ENCODE measurements at places on chromosomes 5 and 9.

- no peak for DNase-seq
Observed at GRCh38 chr5:154447089-154447725, 1.4 kb downstream of the SAP30L start.

DNA sequence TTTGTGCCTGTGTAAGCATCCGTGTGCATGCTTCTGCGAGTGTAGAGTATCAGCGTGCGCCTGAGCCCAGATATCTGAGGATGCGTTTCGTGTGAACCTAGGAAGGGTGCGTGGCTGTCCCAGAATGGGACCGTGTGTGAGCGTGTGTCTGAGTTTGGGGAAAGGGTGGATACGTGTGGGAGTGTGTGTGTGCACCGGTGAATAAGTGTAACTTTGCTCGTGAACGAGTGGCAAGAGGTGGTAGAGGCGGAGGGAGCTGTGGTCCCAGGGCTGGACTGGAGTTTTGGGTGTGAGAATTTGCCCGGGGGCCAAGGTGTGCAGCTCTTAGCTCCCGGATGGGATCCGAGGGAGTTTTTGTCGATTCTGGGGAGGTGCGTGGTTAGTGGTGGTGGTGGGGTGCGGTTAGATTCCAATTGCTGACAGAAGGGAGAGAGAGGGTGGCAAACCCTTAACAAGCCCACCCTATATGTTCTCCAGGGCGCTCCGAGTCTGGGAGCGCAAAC is 686 bp upstream of the COL27A1 start:
- DNase-seq: no peak

DNA sequence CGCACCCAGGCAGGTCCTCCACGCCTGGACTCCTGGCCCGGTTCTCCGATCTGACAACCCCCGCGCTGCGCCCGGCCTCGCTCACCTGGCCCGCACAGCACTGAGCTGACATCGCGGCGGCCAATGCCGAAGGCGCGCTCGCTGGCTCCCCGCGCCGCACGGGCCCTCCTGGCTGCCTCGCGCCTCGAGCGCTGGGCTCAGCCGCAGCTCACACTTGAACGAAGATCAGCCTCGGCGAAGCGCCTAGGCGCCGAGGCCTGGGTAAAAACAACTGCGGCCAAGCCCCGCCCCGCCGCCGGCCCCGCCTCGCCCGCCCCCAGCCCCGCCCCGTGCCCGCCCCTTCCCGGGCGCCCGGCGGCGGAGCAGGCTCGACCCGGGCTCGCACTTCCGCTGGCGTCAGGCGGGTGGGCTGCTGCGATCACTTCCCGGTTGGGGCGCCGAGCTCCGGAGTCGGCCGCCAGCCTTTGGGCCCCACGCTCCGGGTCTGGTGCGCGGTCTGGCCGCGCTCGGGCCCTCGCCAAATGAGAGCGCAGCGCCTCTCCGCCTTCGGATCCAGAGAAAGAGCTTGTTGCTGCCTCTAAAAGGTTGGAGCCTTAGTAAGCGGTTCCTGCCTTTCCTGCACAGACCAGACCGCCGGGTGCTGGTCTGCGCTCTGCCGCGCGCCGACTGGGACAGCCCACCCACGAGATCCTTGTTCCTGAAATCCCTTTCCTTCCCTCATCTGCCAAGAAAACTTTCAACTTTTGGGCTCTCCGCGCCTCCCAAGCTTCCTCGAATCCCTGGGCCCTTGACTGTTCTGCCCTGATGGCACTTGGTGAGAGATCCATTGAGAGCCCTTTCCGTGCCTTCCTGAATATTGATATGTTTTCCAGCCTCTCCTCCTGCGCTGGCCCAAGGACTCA is at the start of gene SERINC5:
TSS of gene SERINC5 (minus strand) at position 238 of the 902 bp plus-strand sequence. CDS start at position 112, 126 bp downstream.
- DNase-seq: peak; percentile 83

- DNase-seq: no peak
Observed at GRCh38 chr5:105581988-105582690, 2019.5 kb upstream of the NUDT12 start.

DNA sequence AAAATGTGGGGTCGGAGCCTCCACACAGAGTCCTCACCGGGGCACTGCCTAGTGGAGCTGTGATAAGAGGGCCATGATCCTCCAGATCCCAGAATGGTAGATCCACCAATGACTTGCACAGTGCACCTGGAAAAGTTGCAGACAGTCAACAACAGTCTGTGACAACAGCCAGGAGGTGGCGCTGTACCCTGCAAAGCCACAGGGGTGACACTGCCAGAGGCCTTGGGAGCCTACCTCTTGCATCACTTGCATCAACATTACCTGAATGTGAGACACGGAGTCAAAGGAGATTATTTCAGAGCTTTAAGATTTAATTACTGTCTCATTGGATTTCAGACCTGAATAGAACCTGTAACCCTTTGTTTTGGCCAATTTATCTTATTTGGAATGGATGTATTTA is 614.1 kb upstream of the CDH9 start:
- DNase-seq: no peak

DNA sequence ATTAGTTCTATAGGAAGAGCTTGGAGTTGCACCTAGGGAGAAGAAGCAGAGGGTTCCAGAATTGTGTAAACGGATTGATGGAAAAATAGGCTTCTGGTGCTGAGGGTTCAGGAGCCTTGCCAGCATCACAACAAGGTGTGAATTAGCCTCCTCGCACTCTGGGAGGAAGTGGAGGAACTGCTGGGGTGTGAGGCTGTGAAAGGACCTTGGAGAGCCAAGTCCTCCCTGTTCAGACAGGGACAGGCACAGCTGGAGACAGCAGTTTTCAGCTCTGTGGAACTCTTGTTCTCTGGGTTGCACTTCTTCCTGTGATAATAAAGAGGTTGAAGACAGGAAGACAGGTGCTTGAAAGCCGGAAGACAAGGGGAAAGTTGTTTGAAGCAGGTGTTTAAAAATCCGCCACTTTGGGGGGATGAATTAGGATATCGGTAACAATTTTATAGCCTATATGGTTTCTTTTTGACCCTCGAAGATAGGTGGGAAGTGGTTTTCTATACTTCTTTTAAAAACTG is 22.6 kb downstream of the DAPK1 start:
- DNase-seq: no peak

DNA sequence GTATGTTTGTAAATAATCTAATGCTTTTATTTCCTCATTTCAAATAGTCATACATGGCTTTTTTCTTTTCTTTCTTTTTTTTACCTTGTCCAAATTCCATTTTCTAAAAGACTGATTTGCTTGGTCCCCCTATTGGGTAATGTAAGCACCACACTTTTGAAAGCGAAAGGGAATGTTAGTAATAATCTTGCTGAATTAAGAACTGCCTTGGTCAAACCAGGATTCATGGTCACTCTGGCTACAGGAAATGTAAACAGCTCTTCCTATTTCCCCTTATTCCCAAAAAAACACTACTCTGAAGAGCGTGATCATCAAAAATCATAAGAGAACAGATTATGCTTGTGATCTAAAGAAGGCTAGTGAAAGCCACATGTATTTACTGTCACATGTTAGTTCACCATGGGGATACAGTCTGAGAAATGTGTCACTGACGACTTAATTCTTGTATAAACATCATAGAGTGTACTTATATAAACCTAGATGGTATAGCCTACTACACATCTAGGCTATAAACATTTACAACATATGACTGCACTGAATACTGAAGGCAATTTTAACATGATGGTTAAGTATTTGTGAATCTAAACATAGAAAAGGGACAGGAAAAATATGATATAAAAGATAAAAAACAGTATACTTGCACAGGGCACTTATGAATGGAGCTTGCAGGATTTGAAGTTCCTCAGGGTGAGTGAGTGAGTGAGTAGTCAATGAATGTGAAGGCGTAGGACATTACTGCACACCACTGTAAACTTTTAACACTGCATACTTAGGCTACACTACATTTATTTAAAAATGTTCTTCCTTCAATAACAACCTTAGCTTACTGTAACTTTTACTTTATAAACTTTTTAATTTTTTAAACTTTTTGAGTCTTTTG is 75.3 kb downstream of the HMGCR start:
- no peak for DNase-seq

- DNase-seq: no peak
Observed at GRCh38 chr9:127708952-127709587, 2.3 kb downstream of the CFAP157 start.

- DNase-seq: no peak
Observed at GRCh38 chr5:18079831-18080230, 445.6 kb downstream of the TAF11L14 start.

DNA sequence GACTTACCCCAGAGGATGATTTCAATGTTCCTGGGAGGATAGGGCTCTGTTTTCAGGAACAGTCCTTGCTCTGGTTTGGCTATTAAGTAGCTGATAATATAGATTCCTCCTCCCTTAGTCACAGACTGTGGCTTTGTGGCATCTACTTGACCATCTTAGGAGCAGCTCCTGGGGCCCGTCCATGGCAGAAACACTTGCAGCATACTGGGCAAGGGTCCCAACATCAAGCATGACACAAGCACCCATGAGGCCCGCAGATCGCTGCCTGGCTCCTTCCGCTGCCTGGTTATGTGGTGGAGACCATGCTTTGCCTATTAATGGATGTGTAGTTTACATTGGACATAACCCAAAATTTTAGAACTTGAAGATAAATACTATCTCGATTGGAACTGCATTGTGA is 170.1 kb downstream of the ICE1 start:
- no peak for DNase-seq

- DNase-seq: no peak
Observed at GRCh38 chr5:178739452-178740180, 9.2 kb upstream of the ZNF354A start.

- DNase-seq: no peak
Observed at GRCh38 chr5:159249158-159249557, 13.9 kb upstream of the UBLCP1 start.

DNA sequence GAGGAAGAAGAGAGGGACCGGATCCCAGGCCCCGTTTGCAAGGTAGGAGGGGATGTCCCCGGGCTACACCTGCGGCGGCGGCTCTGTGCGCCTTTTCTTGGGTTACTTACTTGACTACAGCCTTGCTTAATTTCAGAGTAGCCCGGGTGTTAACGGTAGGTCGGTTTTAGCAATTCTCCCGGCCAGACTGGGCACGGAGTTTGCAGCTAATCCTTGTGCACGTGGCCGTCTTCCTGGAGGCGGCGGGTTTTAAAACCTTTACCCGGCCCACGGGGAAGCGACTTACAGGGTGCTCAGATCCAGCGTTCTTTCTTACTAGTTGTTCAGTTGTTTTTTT is 313 bp downstream of the BRIX1 start:
- no peak for DNase-seq

DNA sequence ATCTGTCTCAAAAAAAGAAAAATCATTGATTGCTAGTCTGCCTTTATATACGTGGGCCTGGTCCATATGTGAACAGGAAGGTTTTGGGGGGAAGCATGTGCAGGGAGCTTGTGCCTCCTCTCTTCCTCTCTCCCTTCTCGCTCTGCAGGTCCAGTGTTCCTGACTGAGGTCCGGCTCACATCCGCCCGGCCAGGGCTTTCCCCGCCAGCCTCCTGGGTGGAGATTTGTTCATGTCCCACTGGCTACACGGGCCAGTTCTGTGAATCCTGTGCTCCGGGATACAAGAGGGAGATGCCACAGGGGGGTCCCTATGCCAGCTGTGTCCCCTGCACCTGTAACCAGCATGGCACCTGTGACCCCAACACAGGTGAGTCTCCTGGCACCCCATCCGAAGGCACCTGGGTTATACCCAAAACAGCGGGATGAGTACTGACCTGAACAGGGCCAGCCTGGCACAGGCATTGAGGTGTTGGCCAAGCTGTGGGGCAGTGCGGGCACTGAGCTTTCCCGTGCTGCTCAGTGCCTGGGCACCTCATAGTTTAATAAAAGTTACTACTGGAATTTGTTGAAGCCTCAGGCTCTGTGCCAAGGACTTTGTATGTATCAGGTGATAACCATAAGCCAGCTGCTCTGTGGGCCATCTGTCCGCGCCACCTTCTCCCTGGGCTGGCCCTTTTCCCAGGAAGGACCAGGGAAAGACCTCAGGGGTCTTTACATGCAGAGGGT is 39.4 kb upstream of the AIF1L start:
- peak; percentile 46 for DNase-seq

DNA sequence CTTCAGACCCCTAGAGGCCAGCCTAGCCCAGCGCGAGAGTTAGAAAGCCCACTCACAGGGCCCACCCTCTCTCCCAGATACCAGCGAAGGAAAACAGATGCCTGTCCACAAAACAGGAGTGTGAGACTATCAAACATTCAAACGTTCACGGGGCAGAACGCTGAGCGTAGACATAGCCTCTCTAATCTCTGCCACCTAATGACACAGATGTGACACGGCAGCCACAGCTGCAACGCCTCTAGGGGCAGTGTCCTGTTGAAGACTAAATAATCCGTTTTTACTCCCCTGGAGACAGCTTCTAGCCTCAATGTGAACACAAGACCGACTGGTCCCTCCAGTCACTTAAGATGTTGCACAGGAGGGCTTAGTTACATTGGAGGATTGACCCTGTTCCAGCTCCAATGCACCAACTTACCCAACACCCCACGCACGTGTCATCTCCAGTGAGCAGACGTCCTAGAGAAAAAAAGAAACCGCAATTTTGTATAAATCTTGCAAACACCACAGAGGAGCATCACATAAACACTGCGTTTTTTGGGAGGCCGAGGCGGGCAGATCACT is 14.3 kb downstream of the DIPK1B start:
- DNase-seq: peak; percentile 53

- DNase-seq: no peak
Observed at GRCh38 chr9:133641861-133642595, 5.9 kb downstream of the DBH start.

GRCh38 chr9:137918331-137919094 is 40.9 kb downstream of the CACNA1B start:
- DNase-seq: no peak

- no peak for DNase-seq
Observed at GRCh38 chr9:121318631-121319382, 50.8 kb downstream of the GSN start.

- no peak for DNase-seq
Observed at GRCh38 chr9:108973895-108974294, 39.4 kb downstream of the CTNNAL1 start.

DNA sequence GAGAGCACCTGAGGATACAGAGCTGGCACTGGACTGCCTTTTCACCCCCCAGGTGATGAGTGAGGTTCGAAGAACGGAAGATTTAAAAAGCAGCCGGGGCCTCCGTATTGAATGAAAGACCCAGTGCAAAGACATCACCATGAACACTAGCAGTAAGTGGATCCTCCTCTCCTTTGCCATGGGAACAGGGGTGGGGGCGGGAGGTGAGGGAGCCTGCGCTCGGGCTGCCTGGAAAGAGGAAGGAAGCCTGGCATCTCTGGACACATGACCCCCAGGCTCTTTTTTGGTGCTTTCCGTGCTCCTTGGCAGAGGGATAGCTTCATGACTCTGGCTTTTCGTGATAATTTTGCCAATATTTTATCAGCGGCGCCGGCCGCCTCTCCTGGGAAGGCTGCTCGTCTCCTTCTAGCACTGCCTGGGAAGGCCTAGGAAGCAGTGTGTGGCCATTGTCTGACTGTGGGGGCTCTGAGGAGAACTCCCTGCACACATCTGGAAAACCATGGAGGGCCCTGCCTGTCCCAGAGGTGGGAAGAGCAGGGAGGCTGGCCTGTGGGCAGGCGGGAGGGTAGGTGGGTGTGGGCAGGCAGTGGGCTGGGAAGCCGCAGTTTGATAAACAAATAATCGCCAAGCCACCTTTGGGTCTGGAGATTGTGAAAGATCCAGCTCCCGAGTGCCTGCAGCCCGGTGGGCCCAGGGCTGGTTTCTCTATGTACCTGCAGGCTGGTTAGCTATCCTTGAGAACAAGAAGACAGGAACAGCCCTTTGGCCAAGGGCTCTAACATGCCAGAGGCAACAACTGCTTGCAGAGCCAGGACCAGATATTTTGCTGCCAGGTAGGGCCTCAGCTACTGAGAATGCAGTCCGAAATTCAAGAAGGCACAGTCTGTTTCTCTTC is 911 bp downstream of the ABLIM3 start:
- no peak for DNase-seq

Data from Peyer's patch (tissue), 4 donors.